Lower leg skin (tissue), 4 donors: ENCODE measurements at places on chromosomes 2 and 18. TPM values are rescaled to one million over a fixed set of nuclear protein-coding genes. Genes with fewer than 3 reads are reported as not detected.

MAP3K19 gene
- not detected for total RNA-seq

DNA sequence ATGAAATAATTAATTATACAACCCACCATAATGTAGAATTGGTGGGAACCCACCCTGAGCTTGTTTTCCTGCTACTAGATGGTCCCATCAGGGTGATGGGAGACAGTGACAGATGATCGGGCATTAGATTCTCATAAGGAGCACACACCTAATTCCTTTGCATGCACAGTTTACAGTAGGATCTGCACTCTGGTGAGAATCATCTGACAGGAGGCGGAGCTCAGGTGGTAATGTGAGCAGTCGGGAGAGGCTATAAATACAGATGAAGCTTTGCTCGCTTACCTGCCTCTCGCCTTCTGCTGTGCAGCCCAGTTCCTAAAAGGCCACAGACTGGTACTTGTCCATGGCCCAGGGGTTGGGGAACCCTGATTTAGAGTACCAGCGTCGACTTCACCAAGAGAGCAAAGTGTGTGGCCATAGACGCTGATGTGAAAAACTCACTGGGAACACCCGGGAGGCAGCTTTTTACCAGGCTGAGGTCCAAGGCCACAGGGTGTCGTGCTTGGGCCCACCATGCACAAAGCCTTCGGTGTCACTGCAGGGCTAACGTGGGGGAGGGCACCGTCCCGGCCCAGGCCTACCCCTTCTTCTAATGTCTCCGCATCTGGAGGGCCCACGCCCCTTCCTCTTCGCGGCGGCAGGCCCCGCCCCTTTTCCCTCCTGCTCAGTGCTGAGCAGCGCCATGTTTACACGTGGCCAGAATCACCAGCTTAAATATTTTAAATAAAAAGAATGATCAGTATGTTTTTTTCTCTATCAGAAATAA lies 296.8 kb upstream of the HDAC4 start:
- DNase-seq, result peak; percentile 73

- DNase-seq, result no peak
Measured at GRCh38 chr18:43952398-43952797, 675.1 kb upstream of the SYT4 start.

DNA sequence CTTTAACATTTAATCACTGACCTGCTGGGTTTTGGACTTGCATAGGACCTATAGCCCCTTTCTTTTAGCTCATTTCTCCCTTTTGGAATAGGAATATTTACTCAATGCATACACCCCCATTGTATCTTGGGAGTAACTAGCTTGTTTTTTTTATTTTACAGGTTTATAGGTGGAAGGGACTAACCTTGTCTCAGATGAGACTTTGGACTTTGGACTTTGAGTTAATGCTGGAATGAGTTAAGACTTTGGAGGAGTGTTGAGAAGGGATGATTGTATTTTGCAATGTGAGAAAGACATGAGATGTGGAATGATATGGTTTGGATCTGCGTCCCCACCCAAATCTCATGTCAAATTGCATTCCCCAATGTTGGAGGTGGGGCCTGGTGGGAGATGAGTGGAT lies 43.2 kb upstream of the SPATS2L start:
- no peak for DNase-seq

- no peak for DNase-seq
Measured at GRCh38 chr2:47133046-47133445, 22.1 kb downstream of the STPG4 start.

OTOS gene
- total RNA-seq, result not detected

GRCh38 chr2:149068996-149069888 lies 30.7 kb downstream of the LYPD6B start:
- peak; percentile 53 for DNase-seq

DNA sequence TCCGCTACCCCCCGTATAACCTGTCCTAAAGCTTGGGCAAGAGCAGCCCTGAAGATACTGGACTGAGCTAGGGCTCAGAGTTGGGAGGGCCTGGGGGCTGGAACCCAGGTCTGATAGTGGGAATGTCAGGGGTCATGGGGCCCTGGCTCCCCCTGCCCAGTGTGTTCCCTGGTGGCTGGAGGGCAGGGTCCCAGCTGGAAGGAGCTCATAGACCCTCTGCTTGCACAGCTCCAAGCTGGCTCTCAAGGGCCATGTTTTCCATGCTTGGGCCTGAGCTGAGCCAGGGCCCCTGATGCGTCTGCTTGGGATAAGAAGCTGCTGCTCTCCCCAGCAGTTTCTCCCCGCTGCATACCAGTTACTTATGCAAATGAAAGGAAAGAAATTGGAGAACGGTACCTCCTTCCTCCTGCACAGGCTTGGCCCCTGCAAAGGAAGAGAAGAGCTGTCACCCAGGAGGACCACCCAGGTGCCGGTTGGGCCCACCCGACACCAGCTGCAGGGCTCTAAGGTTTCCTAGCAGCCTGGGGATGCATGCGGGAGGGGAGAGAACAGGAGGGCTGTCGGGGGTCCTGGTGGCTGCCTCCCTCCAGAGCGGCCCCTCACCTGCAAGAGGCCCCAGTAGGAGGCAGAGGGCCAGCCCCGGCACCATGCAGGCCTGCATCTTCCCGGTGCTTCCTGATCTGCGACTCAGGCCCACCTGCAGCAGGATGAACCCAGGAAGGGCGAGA lies 628 bp downstream of the OTOS start:
- DNase-seq, result no peak

SULT1C2 gene
- total RNA-seq, result 0.23 TPM

NEB gene
- 4.7 TPM for total RNA-seq
